ENCODE measurements at places on chromosomes 3 and 15.

GRCh38 chr3:133995264-133995663, 34.5 kb downstream of the SLCO2A1 start:
- no peak for DNase-seq

GRCh38 chr3:197801891-197802778, 11.1 kb downstream of the LRCH3 start:
- no peak for DNase-seq

- no peak for DNase-seq
Measured at GRCh38 chr3:20478436-20478835, 292.4 kb upstream of the SGO1 start.

DNA sequence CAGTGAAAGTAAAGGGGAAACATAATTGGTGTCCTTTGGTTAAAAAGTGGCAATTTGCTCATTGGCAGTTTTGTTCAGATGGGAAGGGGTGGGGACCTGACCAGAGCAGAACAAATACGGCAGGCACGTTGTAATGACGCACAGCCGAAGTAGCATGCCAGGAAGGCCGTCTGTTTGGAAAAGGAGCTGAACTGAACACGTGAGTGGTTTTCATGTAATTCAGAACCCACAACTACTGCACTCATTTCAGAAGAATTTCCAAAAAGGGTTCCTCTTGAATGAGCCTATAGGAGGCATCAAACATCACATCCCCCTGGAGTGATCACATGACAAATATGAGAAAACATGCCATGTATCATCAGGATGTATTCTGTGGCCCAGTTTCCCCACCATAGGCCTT, 42.9 kb upstream of the LMCD1 start:
- no peak for DNase-seq

DNA sequence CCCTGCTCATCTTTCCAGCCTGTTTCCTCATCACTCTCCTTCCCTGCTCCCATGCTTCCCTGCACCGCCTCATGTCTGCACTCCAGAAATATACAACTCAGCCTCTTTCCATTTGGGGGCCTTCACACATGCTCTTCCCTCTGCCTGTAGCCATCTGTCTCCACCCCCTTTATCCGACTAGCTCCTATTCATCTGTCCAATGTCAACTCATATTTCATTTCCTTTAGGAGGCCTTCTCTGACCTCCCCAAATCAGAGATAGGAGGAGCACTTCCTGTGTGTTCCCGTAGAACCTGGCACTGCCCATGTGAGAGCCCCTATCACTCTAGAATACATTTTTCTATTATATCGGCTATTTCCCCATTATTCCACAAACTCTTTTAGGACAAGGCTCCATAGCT, 10.6 kb downstream of the ATP8B4 start:
- no peak for DNase-seq

- no peak for DNase-seq
Measured at GRCh38 chr3:109116031-109116430, 1.9 kb downstream of the MORC1 start.

GRCh38 chr15:90189781-90190467, 11.2 kb upstream of the SEMA4B start:
- no peak for DNase-seq

DNA sequence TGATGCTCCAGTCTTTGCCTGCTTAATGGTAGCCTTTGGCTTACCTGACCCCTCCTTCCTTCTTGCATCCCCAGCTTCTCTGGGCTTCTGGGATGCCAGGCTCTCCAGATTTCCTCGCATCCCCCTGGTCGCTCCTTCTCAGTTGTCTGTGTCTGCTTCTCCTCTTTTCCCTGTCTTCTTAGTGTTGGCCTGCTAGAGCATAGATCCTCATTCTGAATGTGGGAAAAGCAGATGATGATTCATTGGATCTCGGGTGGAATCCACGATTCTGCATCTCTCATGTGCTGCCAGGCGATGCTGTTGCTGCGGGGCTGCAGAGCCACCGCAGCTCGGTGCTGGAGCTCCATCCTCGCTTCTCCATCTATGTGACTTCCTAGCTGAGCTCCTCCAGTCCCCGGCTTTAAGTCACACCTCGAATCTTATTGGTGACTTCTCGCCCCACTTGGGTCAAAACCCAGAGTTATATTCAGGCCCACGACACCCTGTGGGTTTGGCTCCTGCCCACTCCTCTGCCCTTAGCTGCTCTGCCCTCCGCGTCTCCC, 47.4 kb downstream of the CGNL1 start:
- DNase-seq, result no peak

GRCh38 chr3:59374818-59375211, 325.0 kb upstream of the CFAP20DC start:
- no peak for DNase-seq

DNA sequence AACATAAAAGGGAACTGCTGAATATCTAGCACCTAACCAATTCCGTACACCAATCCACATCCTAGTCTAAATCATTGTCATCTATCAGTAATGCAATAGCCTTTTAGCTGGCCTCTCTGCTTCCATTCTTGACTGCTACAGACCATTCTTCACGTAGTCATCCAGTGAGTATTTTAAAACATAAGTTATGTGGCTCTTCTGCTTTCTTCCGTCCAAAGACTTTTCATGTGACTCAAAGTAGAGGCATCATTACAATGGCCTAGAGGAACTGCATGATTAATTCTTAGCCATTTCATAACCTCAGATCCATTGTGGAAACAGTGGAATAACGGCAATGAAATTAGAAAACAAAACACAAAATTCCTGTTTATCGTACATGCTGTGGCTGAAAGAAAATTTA, 88.9 kb upstream of the CBLB start:
- DNase-seq, result no peak

GRCh38 chr3:186110975-186111974, 2.4 kb upstream of the ETV5 start:
- no peak for DNase-seq

GRCh38 chr15:69999392-70000085, 98.2 kb downstream of the TLE3 start:
- no peak for DNase-seq

DNA sequence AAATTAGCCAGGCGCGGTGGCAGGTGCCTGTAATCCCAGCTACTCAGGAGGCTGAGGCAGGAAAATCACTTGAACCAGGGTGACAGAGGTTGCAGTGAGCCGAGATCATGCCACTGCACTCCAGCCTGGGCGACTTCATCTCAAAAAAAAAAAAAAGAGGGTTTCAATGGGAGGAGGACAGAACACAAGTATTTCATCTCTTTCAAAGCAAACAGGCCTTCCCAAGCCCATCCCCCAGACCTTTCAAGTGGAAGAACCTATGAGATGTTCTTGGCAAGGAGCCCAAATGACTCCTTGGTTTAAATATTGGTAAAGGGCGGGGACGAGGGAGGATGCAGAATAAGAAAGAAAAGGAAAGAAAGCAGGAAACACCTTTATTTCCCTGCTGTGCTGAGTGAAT, 62.2 kb upstream of the MCF2L2 start:
- DNase-seq, result no peak

GRCh38 chr3:20288050-20288449, 102.0 kb upstream of the SGO1 start:
- DNase-seq, result no peak

GRCh38 chr3:152376351-152377183, 107.8 kb downstream of the MBNL1 start:
- DNase-seq, result no peak
